HFFc6 (cell line): ENCODE measurements at places on chromosomes 2 and 18. TPM values are rescaled to one million over a fixed set of nuclear protein-coding genes. Genes with fewer than 3 reads are reported as not detected.

- no peak overlapping the region for H3K27ac ChIP-seq
- H3K4me3 ChIP-seq: no peak overlapping the region
- no peak for DNase-seq
- H3K4me1 ChIP-seq: peaks cover 13% of the 10 kb centered on the region
These were observed 48.2 kb downstream of the PAX8 start for GRCh38 chr2:113230531-113230930.

The CCDC141 gene
- total RNA-seq: 0.03 TPM in 1 of 3 replicates, not detected in the others

The GNAL gene
- total RNA-seq: 0.07 to 0.14 TPM in 2 of 3 replicates, not detected in the other

DNA sequence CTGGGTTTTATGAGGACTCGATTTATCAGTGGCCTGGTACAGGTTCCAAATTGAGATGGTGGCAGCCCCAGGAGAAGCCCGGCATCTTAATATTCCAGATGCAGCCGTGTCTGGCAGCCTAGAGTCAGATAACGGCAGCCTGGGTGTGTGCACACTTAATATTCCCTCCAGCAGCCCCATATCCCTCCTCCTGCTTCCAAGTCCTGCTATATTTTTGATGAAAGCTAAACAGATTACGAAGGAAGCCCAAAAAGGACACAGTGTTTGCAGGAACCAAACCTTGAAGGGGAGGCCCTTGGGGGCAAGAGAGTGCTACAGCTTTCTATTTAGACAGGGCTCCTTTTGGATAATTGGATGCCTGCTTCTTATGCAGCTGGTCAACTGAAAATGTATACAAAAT lies 25.1 kb upstream of the ALK start:
- no peak overlapping the region for H3K4me3 ChIP-seq
- H3K27ac ChIP-seq: no peak overlapping the region
- DNase-seq: no peak

The FAM124B gene
- total RNA-seq: not detected in 3 replicates

DNA sequence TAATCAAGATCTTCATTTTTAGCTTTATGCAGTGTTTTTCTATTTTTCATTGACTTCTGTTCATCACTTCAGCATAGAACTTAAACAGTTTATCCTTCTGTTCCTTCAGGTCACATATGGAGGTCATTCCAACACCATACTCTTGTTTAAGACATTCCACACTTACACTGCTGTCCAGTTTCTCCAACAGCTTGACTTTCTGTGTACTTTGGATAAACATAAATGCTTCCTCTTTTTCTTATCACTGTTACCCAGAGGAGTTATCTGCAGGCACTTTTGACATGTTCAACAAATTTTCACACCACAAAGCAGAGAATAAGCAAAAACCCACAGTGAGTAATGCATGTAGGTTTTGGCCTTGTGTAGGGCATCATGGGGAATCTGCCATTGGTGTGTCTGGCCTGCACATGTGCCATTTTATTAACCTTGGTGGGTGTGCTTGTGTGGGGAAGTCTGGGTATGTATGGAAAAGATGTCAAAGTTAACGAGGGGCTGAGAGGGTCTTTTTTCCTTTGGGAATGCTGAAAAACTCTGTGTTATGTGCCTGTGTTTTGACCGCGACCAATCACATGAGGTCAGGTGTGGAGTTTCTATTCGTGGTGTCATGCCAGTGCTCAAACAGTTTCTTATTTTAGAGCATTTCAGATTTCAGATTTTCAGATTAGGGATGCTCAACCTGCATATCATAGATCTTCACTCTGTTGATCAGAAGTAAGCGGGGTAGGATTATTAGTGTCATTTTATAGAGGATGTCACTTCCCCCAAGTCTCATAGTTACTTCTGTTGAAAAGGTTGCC lies 53.9 kb upstream of the ACVR1 start:
- no peaks in the 10 kb centered on the region for H3K4me1 ChIP-seq
- no peaks in the 10 kb centered on the region for H3K36me3 ChIP-seq
- DNase-seq: no peak

GRCh38 chr2:219513787-219514186 lies 495 bp upstream of the ASIC4 start:
- peaks cover 39% of the 10 kb centered on the region for H3K27me3 ChIP-seq
- no peak overlapping the region for H3K27ac ChIP-seq
- H3K4me1 ChIP-seq: peaks cover 26% of the 10 kb centered on the region
